Activated naive CD4-positive, alpha-beta T cell treated with anti-CD3 and anti-CD28 coated beads, Interleukin-2, amount 10 ng/mL, durations not matched to agents 7 days and 5 days (primary cell): ENCODE measurements at places on chromosomes 3 and 15.

DNA sequence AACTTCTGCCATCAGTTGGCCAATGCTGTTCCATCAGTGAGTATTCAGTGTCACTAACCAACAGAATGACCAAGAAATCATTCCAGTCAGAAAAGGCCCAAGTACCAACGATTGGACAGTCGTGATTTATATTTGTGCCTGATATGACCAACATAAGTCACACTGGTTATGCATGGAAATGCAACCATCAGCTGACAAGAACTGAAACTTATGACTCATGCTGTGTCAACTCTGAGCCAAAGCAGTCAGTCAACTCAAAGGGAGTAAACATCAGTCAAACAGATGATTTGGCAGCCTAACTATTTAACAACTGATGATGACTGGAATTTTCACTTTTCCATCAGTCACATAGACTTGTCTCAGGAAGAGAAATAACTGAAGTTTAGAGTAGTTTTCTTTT lies 142.4 kb downstream of the ANXA2 start:
- H3K36me3 ChIP-seq = no peaks in the 10 kb centered on the region
- no peak overlapping the region for H3K4me3 ChIP-seq
- no peak for DNase-seq
- no peak overlapping the region for H3K27ac ChIP-seq

- H3K27me3 ChIP-seq = no peaks in the 10 kb centered on the region
- DNase-seq = no peak
- H3K36me3 ChIP-seq = no peaks in the 10 kb centered on the region
- H3K4me3 ChIP-seq = no peak overlapping the region
Measured at GRCh38 chr3:175316799-175317198, 457.7 kb downstream of the NAALADL2 start.

GRCh38 chr3:156948402-156949210 lies 122.5 kb downstream of the LEKR1 start:
- H3K4me1 ChIP-seq = peaks cover 2% of the 10 kb centered on the region
- H3K4me3 ChIP-seq = no peak overlapping the region
- DNase-seq = no peak

DNA sequence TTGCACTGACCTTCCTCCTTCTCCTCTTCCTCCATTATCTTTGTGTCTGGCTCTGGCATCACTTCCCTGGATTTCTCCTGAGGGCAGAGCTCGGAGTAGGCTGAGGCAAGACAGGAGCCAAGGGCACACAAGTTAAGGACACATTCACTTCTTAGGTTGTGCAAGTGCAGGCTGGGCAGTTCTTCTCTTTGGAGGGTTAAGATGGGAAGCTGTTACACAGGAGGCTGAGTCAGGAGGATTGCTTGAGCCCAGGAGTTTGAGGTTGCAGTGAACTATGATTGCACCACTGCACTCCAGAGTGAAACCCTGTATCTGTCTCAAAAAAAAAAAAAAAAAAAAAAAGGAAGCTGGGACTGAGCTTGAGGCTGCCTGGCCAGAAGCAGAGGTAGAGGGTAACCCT lies 176.2 kb upstream of the ANKRD28 start:
- no peak overlapping the region for H3K27ac ChIP-seq
- H3K36me3 ChIP-seq = no peaks in the 10 kb centered on the region
- H3K4me3 ChIP-seq = no peak overlapping the region
- H3K4me1 ChIP-seq = no peaks in the 10 kb centered on the region
- H3K27me3 ChIP-seq = peaks cover 29% of the 10 kb centered on the region

DNA sequence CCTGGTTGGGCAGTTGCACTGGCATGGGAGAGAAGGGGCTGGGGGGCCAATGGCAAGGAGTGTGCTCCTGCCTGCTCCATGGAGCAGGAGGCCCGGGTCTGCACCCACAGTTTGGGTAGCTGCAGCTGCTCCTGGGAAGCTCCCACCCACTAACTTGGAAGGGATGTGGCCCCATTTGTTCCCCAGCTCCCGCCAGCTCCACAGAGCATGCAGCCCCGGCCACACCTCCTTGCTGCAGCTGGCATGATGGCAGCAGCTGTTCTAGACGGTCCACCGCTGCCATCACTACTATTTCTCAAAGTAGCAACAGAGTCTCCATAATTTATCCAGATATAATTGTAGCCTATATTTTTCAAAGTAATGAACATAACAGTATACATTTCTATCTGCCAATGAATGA lies 65.8 kb downstream of the PIK3CB start:
- H3K4me1 ChIP-seq = peaks cover 11% of the 10 kb centered on the region
- no peaks in the 10 kb centered on the region for H3K27me3 ChIP-seq
- peaks cover 9% of the 10 kb centered on the region for H3K36me3 ChIP-seq
- no peak for DNase-seq

DNA sequence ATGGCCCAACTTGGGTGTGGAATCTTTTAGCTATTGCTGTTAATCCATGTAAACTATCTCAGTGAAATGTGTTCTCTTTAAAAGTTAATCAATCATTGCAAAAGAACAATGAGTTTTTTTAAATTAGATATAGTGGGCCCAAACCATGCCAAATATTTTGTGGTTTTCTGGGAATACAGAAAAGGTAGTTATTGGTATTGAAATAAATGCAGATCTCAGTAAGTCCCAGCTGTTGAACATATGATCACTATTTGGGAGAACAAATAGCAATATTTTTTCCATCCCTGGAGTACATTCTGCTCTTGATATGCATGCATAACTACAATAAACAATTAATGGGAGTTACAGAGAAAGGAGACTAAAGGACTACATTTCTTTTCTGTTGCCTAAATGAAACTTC lies 36.0 kb upstream of the LEKR1 start:
- H3K4me1 ChIP-seq = peaks cover 41% of the 10 kb centered on the region
- H3K27ac ChIP-seq = no peak overlapping the region
- no peak overlapping the region for H3K4me3 ChIP-seq
- H3K27me3 ChIP-seq = no peaks in the 10 kb centered on the region
- H3K36me3 ChIP-seq = peaks cover 22% of the 10 kb centered on the region

- peak overlapping the region; percentile 99 for H3K4me3 ChIP-seq
- peaks cover 47% of the 10 kb centered on the region for H3K4me1 ChIP-seq
- H3K27me3 ChIP-seq = no peaks in the 10 kb centered on the region
- peak overlapping the region; percentile 98 for H3K27ac ChIP-seq
- peak; percentile 86 for DNase-seq
Measured at GRCh38 chr3:47381317-47382157, 716 bp downstream of the PTPN23 start.

DNA sequence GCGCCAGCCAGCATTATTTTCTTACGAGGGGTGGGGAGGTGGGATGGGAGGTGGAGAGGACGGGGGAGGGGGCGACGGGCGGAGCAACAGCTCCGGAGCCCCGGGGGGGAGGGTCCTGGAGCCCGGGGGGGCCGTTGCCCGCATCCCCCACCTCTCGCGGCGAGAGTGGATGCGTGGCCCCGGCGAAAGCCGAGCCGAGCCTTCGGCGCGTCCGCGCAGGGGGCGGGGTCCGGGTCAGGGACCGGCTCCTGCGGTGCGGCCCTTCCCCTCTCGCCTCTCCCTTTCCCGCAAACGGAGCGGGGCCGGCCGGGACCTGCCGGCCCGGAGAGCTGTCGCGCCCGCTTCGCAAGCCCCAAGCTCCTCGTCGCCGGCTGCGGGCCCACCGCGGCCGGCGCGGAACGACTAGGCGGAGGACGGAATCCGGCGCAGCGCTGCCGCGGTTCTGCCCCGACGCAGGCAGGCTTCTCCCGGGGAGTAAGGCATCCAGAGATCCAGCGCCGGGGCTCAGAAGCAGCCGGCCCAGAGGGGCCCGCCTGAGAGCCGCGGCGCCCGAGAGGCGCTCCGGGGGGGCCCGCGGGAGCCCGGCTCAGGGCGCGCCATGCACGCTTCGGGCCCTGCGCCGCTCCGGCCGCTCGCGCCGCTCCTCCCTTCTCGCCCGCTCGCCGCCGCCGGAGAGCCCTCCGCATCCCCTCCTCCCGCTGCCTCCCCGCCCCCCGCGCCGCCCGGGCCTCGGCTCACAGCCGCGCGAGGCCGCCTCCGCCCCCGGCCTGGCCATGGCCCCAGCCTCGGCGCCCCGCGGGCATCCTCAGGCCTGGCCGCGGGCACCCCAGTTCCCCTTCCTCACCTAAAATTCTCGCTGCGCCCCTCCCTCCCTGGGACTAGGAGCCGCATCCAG lies 459 bp upstream of the ADCY5 start:
- H3K27me3 ChIP-seq = peaks cover 89% of the 10 kb centered on the region
- H3K4me1 ChIP-seq = peaks cover 4% of the 10 kb centered on the region
- H3K27ac ChIP-seq = no peak overlapping the region
- no peaks in the 10 kb centered on the region for H3K36me3 ChIP-seq
- DNase-seq = no peak

DNA sequence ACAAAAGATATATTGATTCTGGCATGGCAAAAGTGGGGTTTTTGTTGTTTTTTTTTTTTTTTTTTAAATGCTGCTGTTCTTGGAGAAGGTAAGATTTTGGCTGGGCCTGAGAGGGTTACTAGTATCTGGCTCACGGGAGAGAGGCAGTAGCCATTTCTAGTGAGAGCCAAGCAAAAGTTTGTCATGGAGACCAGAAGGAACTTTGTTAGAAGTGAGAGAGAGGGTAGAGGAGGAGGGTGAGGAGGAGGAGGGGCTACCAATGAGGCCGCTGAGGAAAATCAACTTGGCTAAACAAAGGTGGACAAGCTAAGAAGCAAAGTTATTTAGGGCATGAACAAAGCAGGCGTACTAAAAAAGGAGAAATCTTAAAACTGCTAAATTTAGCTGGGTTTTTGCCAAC lies 48.9 kb upstream of the STRIT1 start:
- no peak for DNase-seq
- peaks cover 2% of the 10 kb centered on the region for H3K4me1 ChIP-seq
- H3K27ac ChIP-seq = no peak overlapping the region
- H3K27me3 ChIP-seq = peaks cover 8% of the 10 kb centered on the region

- no peak for DNase-seq
- H3K27ac ChIP-seq = peak overlapping the region; percentile 49
- no peak overlapping the region for H3K4me3 ChIP-seq
Measured at GRCh38 chr15:74573987-74574386, 33.0 kb downstream of the ARID3B start.

GRCh38 chr15:88282614-88283013 lies 26.1 kb upstream of the NTRK3 start:
- no peak overlapping the region for H3K27ac ChIP-seq
- H3K27me3 ChIP-seq = peaks cover 50% of the 10 kb centered on the region
- no peak overlapping the region for H3K4me3 ChIP-seq
- H3K4me1 ChIP-seq = no peaks in the 10 kb centered on the region

DNA sequence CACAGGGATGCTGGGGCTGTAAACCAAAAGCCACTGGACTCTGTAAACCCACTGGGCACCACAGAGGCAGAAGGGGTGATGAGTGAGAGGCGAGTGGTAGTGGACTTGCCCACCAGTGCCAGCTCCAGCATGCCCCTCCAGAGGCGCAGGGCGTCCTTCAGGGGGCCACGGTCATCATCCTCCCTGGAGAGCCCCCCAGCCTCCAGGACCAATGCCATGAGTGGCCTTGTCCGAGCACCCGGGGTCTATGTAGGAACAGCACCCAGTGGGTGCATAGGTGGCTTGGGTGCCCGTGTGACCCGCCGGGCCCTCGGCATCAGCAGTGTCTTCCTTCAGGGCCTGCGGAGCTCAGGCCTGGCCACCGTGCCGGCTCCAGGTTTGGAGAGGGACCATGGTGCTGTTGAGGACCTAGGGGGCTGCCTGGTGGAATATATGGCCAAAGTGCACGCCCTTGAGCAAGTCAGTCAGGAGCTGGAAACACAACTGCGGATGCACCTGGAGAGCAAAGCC lies at the start of gene BFSP2:
Gene BFSP2, plus strand, starts transcription at position 51 of the 510 bp plus-strand sequence. Its CDS starts 28 bp downstream, at position 79.
- no peaks in the 10 kb centered on the region for H3K36me3 ChIP-seq
- DNase-seq = no peak
- peaks cover 17% of the 10 kb centered on the region for H3K27me3 ChIP-seq

DNA sequence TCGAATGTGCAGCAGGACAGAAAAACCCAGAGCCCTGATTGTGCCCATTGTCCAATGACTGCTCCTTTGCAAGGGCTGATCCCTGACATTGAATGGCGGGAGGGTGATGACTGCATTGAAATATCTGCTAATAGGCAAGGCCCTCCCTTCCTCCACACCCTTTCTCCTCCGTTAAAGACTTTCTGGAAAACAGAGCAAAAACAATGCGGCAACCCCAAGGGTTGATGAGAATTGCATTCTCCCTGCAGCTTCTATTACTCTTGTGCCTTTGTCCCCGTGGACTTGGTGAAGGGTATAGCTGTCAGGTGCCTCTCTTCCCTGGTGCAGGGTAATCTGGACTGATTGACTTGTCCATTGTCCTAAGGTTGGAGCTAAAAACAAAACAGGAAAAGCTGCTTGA lies 71.8 kb downstream of the THSD4 start:
- H3K27ac ChIP-seq = no peak overlapping the region
- no peak for DNase-seq
- H3K36me3 ChIP-seq = no peaks in the 10 kb centered on the region

DNA sequence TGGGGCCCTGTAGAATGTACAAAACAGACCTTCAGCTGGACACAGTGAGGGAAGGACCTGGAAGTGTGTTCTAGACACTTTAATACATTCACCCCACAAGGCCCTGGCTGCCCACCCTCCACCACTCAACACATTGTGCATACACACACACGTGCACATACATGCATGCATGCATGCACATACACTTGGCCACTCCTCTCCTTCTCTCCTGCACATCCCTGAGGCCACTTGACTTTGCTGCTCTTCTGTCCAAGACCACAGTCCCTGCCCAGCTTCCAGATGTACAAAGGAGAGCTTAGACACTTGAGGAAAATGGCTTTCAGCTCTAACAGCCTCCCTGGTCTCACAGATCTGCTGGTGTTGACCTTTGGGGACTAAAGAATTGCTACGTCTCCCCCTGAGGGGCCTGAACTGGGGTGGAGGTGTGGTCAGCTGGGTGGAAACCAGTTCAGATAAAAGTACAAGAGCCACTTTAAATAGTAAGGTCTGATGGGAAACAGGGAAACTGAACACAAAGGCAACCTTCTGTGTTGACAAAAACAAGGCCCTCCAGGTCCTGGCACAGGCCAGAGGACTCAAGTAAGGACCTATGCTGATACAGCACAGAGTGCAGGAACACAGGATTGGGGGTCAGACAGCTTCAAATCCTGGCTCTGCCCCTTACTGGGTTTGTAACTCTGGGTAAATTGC lies 24.8 kb upstream of the NOX5 start:
- H3K27me3 ChIP-seq = peaks cover 17% of the 10 kb centered on the region
- H3K36me3 ChIP-seq = no peaks in the 10 kb centered on the region
- no peak overlapping the region for H3K27ac ChIP-seq
- DNase-seq = no peak

GRCh38 chr15:22963641-22964040 lies 16.5 kb downstream of the CYFIP1 start:
- DNase-seq = no peak
- no peak overlapping the region for H3K27ac ChIP-seq
- H3K4me1 ChIP-seq = no peaks in the 10 kb centered on the region
- H3K36me3 ChIP-seq = no peaks in the 10 kb centered on the region
- no peaks in the 10 kb centered on the region for H3K27me3 ChIP-seq

DNA sequence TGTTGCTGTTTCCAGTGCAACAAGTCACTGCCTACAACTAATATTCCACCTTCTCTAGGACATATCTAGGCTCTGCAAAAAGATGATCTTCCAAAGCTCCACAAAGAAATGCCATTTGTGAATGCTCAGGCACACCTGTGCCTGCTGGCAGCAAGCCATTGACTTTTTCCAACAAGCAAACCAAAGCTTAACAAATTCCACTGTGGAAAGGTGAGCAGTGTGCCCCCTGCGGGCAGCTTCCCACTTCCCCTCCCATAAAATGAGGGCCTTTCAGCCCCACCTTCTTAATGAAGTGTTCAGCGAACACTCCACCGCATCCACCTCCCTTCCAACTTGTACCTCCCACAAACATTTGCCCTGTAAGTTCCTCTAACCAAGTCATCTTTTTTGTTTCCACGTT lies 157.5 kb upstream of the SLC24A5 start:
- no peak for DNase-seq
- H3K36me3 ChIP-seq = no peaks in the 10 kb centered on the region
- no peak overlapping the region for H3K4me3 ChIP-seq
- H3K27me3 ChIP-seq = peaks cover 3% of the 10 kb centered on the region
- H3K27ac ChIP-seq = no peak overlapping the region
